Left lobe of liver (tissue), 2 donors: ENCODE measurements at places on chromosomes 13 and 19. TPM values are rescaled to one million over a fixed set of nuclear protein-coding genes. Genes with fewer than 3 reads are reported as not detected.
A peak's percentile ranks its signal among the peaks of the same experiment; 100 is the strongest.

GRCh38 chr19:36686365-36687213 is 823 bp upstream of the ZNF567 start:
- DNase-seq: peak; percentile 50

GRCh38 chr19:5947435-5947834 is 30.5 kb downstream of the RANBP3 start:
- no peak for DNase-seq

DNA sequence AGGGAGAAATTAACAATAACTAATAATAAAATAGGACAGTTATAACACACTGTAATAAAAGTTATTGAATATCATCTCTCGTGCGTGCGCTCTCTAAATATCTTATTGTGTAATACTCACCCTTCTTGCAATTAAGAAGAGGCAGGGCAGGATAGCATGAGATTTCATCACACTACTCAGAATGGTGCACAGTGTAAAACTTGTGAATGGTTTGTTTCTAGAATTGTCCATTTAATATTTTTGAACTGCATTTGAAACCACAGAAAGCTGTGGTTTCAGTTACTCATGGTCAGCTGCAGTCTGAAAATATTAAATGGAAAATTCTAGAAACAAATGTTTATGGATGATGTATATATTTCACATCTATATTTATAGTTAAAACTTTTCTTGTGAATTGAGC is 161.1 kb downstream of the DCT start:
- DNase-seq: no peak

DZIP1 gene
- total RNA-seq: 1.2 TPM

KIR2DL4 gene
- not detected for total RNA-seq
